ENCODE measurements at places on chromosomes 1 and 21.

- no peak for DNase-seq
Measured at GRCh38 chr1:45820788-45821187, 17.4 kb downstream of the MAST2 start.

DNA sequence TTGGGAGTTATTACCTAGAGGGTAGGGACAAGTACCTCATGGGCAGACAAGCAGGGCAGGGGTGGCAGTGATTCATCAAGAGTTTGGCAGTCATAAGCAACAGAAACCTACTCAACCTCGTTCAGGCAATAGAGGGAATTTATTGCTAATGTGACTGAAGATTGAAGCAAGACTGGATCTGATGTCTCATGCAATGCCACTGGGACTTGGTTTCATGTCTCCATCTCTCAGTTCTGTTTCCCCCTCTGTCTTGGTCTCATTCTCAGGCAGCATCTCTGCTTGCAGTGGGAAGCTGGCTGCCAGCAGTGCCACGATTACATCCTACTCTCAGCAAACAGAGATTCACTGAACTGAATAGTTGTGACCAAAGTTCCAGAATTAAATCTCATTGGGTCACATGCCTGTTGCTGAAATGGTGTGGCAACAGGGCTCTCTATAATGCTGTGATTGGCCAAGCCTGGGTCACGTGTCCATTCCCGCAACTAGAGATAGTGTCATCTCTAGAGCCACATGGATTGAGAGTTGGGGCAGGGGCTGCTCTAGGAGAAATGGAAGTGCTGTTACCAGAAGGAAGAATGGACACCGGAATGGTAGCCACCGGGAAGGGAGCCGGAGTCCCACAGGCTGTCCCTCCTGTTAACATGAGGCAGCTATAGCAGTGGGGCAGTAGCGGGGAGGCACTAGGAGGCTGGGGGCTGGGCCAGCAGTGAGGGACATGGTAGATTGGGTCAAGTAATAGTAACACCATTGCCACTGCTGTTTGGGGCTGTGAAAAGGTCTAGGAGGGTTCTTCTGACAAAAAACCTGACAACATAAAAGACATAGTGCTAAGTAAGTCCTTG, 3.9 kb upstream of the CDC42 start:
- no peak for DNase-seq

DNA sequence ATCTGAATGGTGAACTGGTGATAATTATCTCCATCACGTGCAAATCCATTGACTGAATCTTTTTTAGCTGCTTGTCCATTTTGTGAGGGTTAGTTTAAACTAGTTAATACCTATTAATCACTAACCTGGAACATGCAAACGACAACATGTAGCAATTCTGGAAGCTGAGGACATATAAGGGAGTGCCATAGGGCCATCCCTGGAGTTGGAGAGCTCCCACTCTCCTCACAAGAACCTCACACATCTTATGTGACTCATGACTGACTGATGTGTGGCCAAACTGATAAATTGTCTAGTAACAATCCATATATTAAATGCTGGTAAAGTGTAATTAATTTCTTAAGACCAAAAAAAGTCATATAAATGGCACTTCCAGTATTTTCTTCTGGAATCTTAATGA, 62.9 kb upstream of the HOOK1 start:
- peak; percentile 36 for DNase-seq

GRCh38 chr1:210938416-210938925, 195.5 kb downstream of the KCNH1 start:
- DNase-seq, result peak; percentile 2

DNA sequence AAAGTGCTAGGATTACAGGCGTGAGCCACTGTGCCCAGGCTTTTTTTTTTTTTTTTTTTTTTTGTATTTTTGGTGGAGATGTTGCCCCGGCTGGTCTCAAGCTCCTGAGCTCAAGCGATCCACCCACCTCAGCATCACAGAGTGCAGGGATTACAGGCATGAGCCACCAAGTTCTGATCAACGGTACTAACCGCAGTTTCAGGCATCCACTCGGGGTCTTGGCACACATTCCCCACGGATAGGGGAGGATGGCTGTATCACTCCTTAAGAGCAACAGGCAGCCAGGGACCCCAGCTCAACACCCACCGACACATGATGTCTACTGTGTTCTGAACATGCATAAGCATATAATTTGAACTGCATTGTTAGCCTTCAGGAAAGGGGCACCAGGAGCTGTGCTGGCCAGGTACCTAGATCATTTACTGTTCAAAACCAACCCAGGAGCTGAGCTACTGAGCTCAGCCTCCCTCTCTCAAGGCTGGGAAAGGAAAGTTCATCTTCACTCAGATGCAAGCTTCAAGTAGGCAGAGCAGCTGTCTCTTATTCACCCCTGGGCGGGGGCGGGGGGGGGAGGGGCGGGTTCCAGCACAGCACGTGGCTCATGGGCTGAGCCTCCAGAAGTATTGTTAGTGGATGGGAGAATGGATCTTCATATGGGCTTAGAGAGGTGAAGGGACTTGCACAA, 24.7 kb downstream of the CAPZB start:
- no peak for DNase-seq

DNA sequence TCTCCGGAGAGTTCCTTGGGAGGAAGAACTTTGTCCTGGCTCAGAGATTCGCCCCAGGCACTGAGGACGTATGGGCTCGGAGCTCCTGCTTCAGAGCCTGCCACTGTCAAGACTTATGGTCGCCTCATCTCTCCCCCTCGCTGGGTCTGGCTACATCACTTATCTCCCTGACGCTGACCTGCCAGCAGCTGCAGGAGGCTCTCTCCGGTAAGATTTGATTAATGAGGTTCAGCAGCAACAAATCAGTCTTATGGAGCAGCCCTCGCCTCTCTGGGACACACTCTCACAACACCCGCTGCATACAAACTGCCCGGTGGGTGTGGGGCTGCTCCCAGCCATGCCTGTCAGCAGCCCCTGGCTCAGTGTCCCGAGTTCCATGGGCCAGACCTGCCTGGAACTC, 297.8 kb downstream of the RRAGC start:
- DNase-seq, result no peak

DNA sequence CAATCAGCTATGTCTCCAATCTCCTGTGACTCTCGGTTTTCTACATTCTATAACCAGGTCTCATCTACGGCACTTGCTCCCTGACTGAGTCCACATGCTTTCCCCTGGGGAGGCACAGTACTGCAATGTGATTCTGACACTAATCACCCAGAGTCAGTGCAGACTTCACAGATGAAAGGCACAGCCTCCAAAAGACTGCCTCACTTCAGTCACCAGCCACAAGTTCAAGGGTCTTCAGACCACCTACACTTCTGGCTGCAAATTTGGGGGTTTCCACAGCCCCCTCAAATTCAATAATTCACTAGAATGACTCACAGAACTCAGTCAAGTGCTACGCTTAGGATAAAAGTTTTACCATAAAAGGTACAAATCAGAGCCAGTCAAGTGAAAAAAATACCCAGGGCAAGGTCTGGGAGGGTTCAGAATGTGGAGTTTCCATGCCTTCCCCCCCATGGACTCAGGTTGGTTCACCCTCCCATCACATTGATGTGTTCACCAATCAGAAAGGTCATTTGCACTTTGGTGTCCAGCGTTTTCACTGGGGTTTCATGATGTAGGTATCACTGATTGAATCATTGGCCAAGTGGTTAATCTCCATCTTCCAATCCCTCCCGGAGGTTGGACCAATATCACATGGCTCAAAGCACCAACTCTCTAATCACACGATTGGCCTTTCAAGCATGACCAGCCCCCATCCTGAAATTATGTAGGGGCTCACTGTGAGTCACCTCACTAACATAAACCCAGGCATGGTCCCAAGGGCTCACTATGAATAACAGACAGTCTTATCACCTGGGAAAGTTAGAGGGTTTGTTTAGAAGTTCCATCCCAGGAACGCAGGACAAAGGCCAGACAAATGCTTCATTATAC, 182.9 kb upstream of the CAMK1G start:
- peak; percentile 54 for DNase-seq

DNA sequence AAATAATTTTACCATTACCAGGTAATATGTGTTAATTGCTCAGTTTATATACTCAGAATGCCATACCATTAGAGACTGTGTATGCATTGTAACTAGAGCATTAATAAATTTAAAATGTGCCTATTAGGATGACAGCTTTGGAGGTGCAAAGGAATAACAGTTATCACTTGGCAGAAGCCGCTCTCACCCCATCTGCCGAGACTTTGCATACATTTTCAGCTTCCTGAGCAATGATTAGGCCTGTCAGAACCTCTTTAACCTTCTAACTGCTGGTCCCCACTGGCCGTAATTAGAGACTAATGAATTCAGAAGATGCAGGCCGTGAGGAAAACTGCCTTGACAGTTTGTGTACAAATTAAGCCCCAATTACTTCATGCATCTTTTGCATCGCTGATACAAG, 158.0 kb upstream of the PROX1 start:
- DNase-seq, result no peak

DNA sequence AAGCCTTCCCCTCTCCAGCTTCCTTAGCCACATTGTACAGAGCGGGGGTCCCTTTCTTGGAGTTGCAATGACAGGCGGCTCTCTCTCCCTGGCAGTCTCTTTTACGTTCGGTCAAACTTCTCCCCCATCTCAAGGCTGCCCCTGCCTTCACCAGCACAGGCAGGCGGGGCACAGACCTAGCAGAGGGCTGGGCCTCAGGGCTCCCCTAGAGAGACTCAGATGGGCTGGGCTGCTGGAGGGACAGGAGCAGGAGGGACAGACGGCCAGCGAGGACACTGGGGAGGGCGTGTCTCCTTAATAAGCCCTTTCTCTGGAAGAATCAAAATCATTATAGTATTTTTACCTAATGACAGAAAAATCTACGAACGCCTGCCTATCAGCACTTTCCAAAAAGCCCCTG, 79.6 kb downstream of the CASZ1 start:
- no peak for DNase-seq

DNA sequence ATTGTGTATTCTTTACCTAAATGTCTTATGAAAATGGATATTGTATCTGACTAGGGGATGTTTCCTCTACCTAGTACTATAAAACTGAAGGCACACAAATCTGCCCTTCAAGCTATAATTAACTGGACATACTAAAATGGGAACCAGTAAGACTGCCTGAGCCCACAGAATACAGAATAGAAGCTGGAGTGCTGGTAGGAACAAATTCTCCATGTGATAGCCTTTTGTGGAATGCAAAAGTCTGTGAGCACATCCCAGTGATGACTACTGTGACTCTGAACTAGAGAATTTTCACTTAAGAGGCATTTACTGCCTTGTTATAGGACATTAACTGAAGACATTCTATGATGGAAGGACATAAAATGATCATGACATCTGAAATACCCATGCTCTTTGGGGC, 30.3 kb downstream of the KIFAP3 start:
- DNase-seq, result peak; percentile 6

DNA sequence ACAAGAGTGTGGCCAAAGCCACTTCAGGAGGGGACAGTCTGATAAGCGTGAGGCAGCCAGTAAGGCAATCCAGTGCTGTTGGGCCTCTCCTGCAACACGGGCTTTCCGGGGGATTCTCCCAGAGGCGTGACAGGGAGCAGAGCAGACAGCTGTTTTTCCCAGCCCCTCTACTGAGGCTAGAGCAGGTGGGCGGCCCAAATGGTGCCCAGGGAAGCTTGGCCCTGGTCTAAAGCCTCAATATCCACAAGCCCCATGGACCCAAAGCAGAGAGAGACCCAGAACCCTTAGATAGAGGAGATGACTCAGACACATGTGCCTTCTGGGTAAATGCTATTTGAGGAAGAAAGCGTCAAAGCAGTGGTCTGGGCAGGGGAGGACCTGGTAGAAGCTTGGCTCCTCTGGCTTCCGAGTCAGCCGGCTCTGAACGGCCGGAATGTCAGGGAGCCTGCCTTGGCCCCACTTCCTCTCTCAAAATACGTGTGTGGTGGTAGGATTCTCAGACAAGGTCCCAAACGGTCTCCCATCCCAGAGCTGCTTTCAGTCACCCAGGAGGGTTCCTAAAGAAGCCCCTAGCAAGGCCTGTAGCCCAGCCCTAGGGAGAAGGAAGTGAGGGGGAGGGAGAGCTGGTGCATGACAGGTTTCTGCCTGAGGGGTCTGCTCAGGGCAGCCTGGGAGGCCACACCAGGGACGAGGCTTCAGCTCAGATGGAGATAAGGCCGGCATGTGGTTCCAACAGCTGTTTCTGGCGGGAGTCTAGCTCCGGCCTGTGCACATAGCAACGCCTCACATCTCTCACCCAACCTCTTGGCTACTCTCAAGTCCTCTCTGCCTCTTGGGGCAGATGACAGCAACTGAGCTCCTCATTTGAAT, 28.8 kb downstream of the PIK3C2B start:
- no peak for DNase-seq

DNA sequence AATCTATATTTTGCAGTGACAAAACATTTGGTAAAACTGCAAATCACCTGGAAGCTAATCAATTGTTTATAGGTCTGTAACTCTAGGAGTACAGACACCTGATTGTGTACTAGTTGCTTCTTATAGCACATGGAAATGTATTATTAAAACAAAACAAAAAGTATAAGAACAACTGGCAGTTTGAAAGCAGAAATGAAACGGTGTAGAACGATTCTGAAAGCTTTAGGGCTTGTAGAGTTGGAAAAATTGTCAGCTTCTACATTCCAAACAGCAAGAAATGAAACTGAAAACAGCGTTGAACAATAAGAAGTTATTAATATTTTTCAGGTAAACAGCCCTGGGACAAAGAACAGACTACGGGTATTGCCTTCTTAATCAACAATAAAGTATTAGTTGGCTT, 273.3 kb downstream of the OLFM3 start:
- DNase-seq, result no peak

DNA sequence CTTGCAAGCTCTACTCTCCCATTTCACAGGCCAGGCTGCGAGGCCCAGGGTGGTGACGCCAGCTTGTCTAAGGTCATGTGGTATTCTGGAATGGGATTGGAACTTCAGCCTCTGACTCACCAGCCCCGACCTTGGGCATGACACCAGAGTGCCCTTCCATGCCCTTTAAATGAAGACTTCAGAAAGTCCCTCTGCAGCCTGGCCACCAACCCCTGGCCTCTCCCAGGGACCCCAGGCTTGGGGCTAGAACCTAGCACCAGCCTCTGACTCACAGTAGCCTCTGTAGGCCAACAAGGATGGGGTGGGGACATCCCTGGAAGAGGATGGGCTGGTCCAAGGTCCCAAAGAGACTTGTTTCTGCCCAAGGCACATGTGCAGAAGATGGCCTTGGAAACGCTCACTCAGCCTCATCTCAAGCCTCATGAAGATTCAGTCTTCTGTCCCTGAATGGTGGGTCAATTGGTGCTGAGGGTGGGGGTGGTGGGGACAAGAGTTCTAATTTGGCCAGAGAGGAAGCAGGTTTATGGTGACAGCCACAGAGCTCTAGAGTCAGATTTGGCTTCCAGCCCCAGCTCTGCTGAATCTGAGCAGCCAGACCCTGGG, 36.1 kb upstream of the RUNX3 start:
- DNase-seq, result no peak

All from fibroblast of skin of right biceps (primary cell).